ENCODE measurements at places on chromosomes 7 and 10.

DNA sequence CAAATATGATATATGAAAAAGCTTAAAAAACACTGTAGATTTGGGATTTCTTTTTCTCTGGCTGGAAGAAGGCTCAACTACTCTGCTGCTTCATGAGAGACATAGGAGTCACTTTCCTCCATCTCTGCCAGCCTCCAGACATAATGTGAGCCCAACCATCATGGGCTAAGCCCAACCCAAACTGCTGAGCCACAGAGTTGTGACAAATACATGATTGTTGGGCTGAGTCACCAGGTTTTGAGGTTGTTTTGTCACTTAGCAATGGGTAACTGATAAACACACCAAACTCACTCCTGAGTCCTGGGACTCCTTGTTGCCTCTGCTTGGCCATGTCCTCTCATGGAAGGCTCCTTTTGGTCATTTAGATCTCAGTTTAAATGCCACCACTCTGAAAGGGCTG is 381.8 kb upstream of the FZD8 start:
- DNase-seq = no peak

DNA sequence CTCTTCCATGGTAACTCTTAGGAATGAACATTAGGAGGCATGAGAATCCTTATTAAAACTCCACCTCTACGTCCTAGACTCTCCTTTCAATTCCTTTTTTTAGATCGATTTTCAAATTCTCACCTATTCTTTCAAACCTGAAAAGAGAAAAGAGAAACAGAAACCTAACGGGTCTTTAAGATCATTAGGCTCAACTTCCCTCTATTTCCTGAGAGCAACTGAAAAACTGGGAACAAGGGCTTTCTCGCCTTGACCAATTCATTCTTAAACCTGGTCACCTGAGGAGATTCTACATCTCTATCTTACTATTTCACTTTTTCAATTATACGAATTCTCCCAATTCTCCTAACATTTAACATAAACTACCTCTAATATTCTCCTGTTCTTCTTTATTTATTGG is 2.8 kb downstream of the TFEC start:
- no peak for DNase-seq

DNA sequence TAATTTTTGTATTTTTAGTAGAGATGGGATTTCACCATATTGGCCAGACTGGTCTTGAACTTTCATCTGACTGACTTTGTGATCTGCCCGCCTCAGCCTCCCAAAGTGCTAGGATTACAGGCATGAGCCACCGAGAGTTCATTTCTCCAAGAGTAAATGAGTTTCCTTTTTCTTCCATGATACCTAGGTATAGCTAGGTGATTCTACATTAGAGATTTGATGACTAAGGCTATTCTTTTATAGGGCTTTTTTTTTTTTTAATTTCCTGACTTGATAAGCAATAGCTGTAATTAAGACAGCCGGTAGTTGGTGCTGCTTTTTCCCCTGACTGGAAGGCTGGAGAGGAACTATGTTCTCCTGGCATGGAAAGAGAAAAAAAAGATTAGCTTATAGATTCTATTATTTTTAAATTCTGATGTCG is 3.3 kb downstream of the PTPN12 start:
- no peak for DNase-seq

DNA sequence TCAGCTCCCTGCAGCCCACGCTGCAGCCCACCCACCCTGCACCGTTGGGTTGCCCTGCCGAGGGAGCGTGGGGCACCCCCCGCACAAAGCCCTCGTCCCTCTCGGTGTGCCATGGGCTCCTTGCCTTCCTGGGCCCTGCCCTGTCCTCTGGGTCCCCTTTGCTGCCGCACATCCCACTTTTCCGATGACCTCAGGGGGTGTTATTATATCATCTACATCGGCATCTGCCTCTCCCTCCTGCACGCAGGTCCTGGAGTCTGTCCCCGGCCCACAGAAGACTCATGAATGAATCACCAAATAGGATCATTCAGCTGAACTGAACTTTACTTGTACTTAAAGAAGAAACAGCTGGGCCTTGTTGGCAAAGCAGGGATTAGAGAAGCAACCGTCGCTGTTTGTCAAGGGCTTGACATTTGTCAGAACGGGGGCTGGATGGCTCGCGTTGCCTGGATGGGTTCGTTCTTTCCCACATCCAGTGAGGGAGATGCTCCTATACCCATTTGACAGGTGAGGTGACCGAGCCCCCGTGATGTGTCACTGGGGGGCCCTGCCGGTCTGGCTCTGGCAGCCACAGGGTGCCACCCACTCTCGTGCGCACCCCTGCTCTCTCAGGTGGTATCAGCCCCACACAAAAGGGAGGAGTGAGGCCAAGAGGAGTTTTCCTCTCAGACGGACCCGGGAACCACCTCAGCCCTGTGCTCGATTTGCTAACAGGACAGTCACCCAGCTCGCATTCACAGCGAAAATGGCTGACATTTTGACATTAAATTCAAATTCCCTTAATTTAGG is 58.6 kb upstream of the EBF3 start:
- DNase-seq = no peak

Data from stimulated activated CD4-positive, alpha-beta T cell treated with anti-CD3 and anti-CD28 coated beads, Interleukin-1b, Interleukin-23, amount 100 ng/mL, for 24 hours (primary cell).